Hippocampal formation (tissue), 2 donors: ENCODE measurements at places on chromosomes 6 and 20.

DNA sequence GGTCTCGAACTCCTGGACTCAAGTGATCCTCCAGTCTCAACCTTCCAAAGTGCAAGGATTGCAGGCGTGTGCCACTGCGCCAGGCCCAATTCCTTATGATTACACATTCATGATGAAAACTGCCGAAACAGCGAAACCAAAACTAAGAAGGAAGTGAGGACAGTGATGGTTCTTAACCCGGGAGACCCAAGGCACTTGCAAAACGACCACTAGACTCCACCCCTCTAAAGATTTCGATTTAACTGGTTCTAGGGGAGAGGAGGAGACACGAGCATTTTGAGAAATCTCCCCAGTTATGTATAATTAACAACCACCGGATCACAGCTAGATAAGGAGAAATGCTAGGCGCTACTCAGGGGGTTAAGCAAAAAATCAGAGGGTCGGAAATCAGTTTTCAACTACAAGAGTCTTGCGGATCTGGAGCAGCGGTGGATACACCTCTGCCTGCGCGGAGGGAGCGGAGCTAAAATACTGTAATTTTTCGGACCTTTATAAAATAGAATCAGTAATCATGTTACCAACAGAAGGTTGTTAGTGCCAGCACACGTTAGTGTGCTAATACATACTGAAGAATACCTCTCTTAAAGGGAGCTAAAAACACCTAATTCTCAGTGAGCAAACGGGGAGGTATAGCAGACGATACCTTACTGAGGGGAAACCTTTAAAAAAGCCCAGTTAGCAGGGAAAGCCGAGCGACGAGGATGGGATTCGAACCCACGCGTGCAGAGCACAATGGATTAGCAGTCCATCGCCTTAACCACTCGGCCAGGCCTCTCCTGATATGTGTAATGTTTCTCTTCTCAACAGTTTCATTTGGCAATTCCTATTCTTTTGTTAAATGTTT is 60.0 kb upstream of the BTN3A2 start:
- DNase-seq = peak; percentile 62

GRCh38 chr6:132643547-132643946 is 15.4 kb downstream of the TAAR1 start:
- no peak for DNase-seq

- DNase-seq = no peak
Measured at GRCh38 chr6:71033890-71034289, 77.0 kb upstream of the B3GAT2 start.

DNA sequence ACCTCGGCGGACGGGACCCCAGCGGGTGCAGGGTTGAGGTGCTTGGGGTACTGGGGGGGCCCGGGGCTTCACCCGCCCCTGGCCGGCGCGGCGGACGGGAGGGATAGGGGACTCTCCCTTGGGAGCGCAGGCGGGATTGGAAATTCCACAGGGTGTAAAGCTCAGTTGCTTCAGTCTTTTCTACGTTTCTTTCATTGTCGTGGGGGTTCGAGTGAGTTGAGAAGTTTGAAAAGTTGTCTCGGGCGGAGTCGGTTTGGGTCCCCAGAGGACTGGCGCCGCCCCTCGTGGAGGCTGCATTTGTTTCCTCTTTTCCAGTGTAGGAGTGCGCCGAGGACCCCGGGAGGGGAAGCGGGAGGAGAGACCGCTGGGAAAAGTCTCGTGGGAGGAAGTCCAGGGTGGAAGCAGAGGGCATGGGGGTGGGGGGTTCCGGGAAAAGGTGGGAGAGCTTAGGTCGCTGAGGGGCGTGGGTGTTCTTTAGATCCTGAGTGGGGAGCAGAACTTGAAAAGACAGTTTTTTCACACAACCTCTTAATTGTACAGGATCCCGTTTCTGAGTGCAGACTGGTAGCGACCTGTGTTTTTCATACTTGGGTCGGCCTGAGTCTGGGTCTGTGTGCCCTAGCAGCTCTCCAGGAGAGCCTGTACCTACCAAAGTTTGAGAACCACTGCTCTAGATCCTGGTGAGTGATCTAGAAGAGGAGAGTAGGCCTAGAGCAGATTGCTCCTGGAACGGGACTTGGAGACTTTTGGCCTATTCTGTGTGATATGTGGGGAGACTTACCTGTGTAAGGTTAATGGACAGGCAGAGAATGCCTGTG is 495 bp downstream of the FAM83B start:
- DNase-seq = no peak

GRCh38 chr20:9353180-9353915 is 161.0 kb upstream of the LAMP5 start:
- DNase-seq = no peak

- no peak for DNase-seq
Measured at GRCh38 chr6:100620085-100620840, 155.5 kb upstream of the SIM1 start.

DNA sequence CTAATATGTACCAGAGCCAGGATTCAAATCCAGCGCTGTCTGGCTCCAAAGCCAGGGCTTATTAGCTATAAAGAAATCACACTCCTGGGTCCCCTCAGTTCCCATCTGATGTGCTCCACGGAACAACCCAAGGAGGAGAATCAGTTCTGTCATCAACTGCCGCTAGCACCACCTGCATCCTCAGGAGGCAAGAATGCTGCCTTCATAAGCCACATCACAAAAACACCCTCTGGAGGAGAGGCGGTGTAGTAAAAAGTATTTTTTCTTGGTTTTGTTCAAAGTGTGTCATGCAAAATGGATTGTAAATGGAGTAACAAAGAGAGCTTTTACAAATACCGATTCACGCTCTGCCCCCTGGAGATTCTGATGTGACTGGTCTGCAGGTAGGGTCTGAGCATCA is 57.1 kb downstream of the TNFRSF21 start:
- no peak for DNase-seq

- DNase-seq = no peak
Measured at GRCh38 chr20:12179692-12180091, 262.0 kb downstream of the BTBD3 start.

GRCh38 chr20:16158976-16159286 is 414.3 kb downstream of the KIF16B start:
- no peak for DNase-seq

- DNase-seq = no peak
Measured at GRCh38 chr6:157808405-157808950, 14.6 kb upstream of the SNX9 start.

DNA sequence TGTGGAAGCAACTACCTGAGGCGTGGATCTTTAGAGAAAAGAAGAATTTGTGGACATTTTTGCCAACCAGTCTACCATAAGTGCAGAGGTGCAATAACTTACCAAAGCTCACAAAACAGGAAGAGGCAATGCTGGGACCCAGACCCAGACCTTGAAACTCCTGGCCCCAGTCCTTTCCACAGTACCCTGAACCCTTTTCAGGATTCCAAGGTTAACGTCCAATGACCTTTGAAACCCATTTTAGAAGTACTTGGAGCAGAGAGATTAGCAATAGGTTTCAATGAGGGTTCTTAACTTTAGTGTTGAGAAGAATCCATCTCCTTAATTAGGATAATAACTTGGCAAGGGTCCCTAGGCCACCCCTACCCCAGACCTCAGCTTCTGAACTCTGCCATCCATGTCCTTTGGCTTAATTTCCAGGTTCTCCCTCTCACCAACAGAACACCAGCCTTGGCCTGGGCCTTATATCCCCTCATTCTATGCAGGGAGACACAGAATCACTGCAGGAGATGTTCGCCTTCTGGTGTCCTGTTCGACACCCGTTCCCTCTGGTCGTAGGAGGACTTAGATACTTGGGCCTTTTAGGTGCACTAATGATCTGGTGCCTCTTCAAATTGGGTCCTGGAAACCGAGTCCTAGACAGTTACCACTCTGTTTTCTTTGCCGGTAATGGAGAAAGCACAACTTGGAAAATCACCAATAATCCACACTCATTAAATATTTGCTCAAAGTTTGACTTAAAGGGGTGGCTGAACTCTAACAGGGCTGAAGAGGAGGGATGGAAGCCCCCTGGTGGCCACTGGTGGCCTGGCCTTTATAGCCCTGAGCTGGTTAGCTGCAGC is 40.6 kb downstream of the ISM1 start:
- DNase-seq = no peak

GRCh38 chr6:624979-625378 is 31.9 kb downstream of the HUS1B start:
- peak; percentile 9 for DNase-seq

GRCh38 chr20:58571693-58572427 is 56.7 kb upstream of the APCDD1L start:
- DNase-seq = no peak

DNA sequence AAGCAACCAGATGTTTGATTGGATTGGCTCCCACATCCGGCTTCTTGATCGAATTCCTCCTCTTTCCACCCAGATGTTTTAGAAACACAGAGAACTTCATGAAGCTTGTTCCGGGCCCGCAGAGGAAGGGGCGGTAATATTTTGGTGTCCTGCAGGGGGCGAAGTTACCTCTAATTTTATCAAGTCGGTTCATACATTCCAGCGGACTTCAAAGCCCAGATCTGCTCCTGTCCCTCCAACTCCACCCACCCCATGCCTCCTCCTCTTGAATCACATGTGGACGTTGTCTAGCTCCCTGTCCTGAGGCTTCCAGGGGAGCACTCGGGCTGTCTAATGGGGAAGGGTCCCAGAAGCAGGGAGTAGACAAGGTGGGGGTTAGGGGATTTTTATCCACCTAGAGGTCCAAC is 2.9 kb upstream of the BMP6 start:
- DNase-seq = peak; percentile 35

GRCh38 chr6:127582777-127583462 is 5.9 kb downstream of the C6orf58 start:
- DNase-seq = no peak

DNA sequence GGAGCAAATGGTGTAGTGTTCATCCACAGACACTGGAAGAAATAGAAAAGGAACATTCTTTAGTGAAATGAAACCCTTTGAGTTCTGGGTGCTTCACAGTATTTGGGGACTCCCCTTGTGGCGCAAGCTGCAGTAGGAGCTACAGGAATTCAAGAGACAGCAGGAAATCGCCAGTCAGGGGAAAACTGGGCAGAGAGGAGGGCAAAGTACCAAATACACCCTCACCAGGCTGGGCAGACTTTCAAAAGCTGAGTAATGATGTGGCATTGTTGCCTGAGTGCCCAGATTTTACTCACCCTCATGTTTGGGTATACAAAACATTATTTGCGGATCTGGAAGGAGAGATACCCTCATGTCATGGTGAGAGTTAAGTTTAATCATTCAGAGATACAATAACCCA is 97.9 kb downstream of the SOD2 start:
- no peak for DNase-seq

- no peak for DNase-seq
Measured at GRCh38 chr6:26211963-26212362, 124.7 kb downstream of the HFE start.

- no peak for DNase-seq
Measured at GRCh38 chr6:78993955-78994354, 84.1 kb downstream of the PHIP start.

DNA sequence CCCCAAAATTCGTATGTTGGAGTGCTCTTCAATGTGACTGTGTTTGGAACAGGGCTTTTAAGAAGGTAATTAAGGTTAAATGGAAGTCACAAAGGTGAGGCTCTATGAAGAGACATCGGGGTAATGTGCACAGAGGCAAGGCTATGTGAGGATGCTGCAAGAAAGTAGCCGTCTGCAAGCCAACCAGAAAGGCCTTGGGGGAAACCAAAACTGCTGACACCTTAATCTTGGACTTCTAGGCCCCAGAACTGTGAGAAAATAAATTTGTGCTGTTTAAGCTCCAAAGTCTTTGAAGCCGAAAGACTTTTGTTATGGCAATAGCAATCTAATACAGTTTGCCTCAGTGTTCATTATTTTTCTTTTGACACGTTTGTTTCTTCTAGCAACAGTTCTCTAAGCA is 2.4 kb upstream of the IRAK1BP1 start:
- DNase-seq = no peak

DNA sequence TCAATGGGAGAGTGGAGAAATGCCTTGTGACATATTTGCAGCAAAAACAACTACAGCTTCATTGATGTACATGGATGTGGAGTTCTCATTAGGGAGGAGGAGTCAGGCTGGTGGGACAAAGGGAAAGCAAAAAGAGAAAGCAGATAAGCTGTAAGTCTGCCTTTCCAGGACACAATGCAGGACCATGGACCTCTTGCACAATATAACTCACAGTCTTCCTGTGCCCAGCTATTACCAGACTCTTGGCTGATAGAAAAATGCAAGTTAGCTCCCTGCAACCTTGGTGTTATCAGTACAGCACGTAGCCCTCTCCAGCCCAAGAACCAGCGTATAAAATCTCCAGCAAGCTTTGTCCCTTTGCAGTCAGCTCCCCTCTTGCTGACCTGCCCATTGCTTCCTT is 232.3 kb downstream of the NFATC2 start:
- no peak for DNase-seq

- DNase-seq = no peak
Measured at GRCh38 chr6:150631283-150631983, 31.7 kb downstream of the PLEKHG1 start.

- DNase-seq = no peak
Measured at GRCh38 chr6:81938014-81938856, 185.8 kb upstream of the TENT5A start.

- DNase-seq = no peak
Measured at GRCh38 chr6:131419702-131420101, 153.3 kb upstream of the ARG1 start.

- DNase-seq = no peak
Measured at GRCh38 chr6:14132921-14133275, 15.3 kb downstream of the CD83 start.

DNA sequence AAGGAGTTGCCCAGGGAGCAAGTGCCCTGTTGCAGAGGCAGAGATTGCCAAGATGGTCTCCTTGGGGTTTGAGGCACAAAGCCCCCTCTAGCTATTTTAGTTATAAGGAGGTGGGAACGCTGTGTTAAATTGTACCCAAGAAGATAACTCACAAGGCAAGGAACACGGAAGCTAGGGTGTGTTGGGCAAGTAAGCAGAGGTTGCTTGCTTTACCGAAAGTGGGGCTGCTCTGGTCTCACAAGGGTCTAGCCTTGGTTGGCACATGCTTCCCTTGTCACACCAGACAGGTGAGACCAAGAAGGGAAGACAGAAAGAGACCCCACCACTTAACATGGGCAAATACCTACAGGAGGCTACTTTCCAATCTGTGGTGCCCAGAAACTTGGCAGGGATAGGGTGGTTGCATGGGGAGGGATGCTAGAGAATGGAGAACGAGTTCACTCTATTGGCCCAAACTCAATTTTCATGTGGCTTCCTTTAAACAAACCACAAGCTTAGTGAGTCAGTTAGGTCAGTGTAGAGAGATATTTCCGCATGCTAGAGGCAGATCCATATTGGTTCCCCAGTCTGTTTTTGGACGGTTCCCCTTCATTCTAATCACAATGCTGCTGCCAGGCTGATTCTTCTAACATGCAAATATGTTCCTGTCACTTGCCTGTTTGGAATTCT is 42.4 kb downstream of the PLAGL1 start:
- no peak for DNase-seq

GRCh38 chr6:168047841-168048723 is 30.9 kb downstream of the FRMD1 start:
- peak; percentile 71 for DNase-seq

DNA sequence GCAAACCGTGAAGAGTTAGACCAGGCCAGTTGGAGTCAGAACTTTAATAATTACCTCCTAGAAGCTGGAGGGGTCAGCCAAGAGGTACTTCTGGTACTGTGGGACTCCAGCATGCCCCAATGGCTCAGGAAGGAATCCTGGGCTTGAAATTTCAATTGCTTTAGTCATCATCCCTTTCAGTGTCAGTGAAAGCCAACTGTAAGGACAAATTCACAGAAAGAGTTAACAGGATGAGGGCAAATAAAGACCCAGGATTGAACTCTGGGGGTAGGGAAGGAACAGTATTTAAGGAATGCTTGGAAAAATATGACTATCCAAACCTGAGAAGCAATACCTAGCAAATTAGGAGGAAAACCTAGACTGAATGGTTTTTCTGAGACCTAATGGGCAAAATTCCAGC is 735.1 kb upstream of the MARCKS start:
- no peak for DNase-seq

- no peak for DNase-seq
Measured at GRCh38 chr6:65161661-65162060, 545.4 kb downstream of the EYS start.
